ENCODE measurements at places on chromosomes 2 and 18. TPM values are rescaled to one million over a fixed set of nuclear protein-coding genes. Genes with fewer than 3 reads are reported as not detected.

DNA sequence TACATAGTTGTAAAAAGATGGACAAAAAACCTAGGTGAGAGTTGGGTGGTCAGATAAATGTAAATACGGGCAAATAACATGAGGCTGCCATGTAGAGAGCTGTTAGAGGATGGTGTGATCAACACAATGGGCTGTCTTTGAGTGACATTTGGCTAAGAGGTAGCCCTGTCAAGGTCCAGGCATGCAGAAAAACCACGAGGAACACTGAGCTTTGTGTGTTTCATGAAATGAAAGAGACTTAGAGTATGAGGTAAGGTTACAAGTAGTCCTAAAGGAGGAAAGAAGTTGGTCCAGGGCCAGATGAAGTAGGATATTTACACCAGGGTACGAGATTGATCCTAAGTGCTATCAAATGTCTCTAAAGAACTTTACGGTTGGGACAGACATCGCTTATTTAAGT, 160.9 kb downstream of the RDH14 start:
- no peak for DNase-seq
- no peaks in the 10 kb centered on the region for H3K27me3 ChIP-seq
- H3K4me1 ChIP-seq, result no peaks in the 10 kb centered on the region
- H3K36me3 ChIP-seq, result no peaks in the 10 kb centered on the region

- H3K27ac ChIP-seq, result no peak overlapping the region
- no peak overlapping the region for H3K4me3 ChIP-seq
- H3K27me3 ChIP-seq, result peaks cover 19% of the 10 kb centered on the region
- no peak for DNase-seq
- H3K4me1 ChIP-seq, result peaks cover 19% of the 10 kb centered on the region
- no peaks in the 10 kb centered on the region for H3K36me3 ChIP-seq
Observed at GRCh38 chr2:176149481-176149938, 1.8 kb upstream of the HOXD4 start.

DNA sequence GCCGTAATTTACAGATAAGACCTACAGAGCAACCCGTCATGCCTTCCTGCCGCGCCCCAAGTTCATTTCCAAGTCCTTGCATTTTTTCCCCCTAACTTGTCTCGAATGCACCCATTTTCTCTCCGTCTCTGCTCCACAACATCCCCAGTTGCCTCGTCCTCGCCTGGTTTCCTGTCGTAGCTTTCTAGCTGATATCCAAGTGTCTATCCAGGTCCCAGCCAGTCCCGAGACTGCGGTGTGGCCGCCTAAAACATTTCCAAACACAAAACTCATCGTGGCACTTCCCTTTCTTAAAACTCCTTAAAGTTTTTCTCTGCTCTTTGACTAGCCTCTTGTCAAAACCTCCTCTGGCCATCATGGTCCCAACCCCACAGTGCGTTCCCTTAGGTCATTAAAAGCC, 1.2 kb upstream of the BARD1 start:
- no peaks in the 10 kb centered on the region for H3K36me3 ChIP-seq
- peak; percentile 9 for DNase-seq
- H3K27me3 ChIP-seq, result no peaks in the 10 kb centered on the region
- H3K27ac ChIP-seq, result peak overlapping the region; percentile 95
- H3K4me1 ChIP-seq, result peaks cover 13% of the 10 kb centered on the region

- H3K27ac ChIP-seq, result no peak overlapping the region
- H3K36me3 ChIP-seq, result no peaks in the 10 kb centered on the region
- DNase-seq, result no peak
- no peaks in the 10 kb centered on the region for H3K4me1 ChIP-seq
- H3K4me3 ChIP-seq, result no peak overlapping the region
Observed at GRCh38 chr18:55390898-55391297, 197.1 kb downstream of the TCF4 start.

DNA sequence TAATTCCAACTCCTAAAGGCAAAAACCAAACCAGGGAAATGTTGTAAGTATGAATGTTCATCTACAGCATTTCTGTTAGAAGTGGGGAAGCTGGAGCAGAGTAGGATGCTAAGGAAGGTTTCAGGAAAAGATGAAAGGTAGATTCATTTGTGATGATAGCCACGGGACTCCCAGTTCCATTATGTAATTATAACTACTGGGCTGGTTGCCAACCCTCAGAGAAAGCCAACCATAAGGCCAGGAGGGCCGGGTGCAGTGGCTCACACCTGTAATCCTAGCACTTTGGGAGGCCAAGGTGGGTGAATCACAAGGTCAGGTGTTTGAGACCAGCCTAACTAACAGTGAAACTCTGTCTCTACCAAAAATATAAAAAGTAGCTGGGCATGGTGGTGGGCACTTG, 288.9 kb upstream of the ETAA1 start:
- no peak overlapping the region for H3K27ac ChIP-seq
- no peak overlapping the region for H3K4me3 ChIP-seq
- no peaks in the 10 kb centered on the region for H3K36me3 ChIP-seq
- no peaks in the 10 kb centered on the region for H3K27me3 ChIP-seq
- H3K4me1 ChIP-seq, result no peaks in the 10 kb centered on the region
- no peak for DNase-seq

- no peak for DNase-seq
- H3K4me3 ChIP-seq, result no peak overlapping the region
- H3K27me3 ChIP-seq, result peaks cover 30% of the 10 kb centered on the region
- no peaks in the 10 kb centered on the region for H3K36me3 ChIP-seq
Observed at GRCh38 chr2:105140240-105140568, 101.3 kb upstream of the GPR45 start.

GRCh38 chr18:38074298-38074876, 508.8 kb upstream of the CELF4 start:
- no peaks in the 10 kb centered on the region for H3K27me3 ChIP-seq
- H3K27ac ChIP-seq, result no peak overlapping the region
- H3K4me3 ChIP-seq, result no peak overlapping the region
- no peaks in the 10 kb centered on the region for H3K4me1 ChIP-seq
- H3K36me3 ChIP-seq, result no peaks in the 10 kb centered on the region

DNA sequence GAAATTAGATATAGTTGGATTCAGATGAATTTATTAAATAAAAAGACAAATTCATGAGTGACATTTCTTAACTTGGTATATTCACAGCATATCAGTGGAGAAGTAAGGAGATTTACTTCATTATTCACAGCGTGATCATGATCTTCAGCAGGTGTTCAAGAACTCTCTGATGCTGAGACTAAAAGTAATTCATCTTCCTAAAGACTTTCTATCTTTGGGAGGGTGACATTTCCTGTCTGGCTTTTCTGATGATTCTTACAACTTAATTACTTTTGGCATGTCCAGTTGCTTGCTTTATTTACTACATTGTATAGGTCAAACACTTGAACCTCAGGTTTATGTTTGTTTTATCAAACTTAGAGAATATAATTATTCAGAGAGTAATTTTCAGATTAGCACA, 224.6 kb downstream of the PLCL1 start:
- H3K27ac ChIP-seq, result no peak overlapping the region
- H3K27me3 ChIP-seq, result no peaks in the 10 kb centered on the region
- no peaks in the 10 kb centered on the region for H3K4me1 ChIP-seq
- no peak for DNase-seq
- no peak overlapping the region for H3K4me3 ChIP-seq

- DNase-seq, result no peak
- H3K4me3 ChIP-seq, result no peak overlapping the region
- H3K4me1 ChIP-seq, result peaks cover 10% of the 10 kb centered on the region
- no peaks in the 10 kb centered on the region for H3K36me3 ChIP-seq
Observed at GRCh38 chr2:172430678-172431077, 3.3 kb downstream of the ITGA6 start.

GRCh38 chr2:217326238-217327022, 466.6 kb upstream of the TNP1 start:
- no peak for DNase-seq
- H3K36me3 ChIP-seq, result no peaks in the 10 kb centered on the region

- H3K36me3 ChIP-seq, result no peaks in the 10 kb centered on the region
- no peaks in the 10 kb centered on the region for H3K27me3 ChIP-seq
- no peak overlapping the region for H3K4me3 ChIP-seq
Observed at GRCh38 chr2:157376041-157376440, 50.4 kb upstream of the ERMN start.

DNA sequence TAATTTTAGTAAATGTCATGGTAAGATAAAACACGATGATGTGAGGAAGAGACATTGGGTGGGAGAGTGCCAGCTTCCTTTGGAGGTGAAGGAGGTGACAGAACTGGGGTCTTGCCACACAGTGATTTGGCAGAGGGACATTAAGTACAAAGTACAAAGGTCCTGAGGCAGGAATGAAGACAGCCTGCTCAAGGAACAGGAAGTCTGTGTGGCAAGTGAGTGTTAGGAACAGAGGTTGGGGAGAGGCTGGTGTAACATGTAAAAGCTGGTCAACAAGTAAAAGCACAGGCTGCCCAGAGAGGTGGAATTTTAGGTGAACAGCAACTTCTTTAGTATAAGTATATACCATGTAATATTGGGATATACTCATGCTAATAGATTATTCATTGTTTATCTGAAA, 73.1 kb downstream of the INPP5D start:
- H3K27ac ChIP-seq, result no peak overlapping the region
- H3K4me1 ChIP-seq, result no peaks in the 10 kb centered on the region
- no peak overlapping the region for H3K4me3 ChIP-seq
- H3K36me3 ChIP-seq, result no peaks in the 10 kb centered on the region

- no peaks in the 10 kb centered on the region for H3K4me1 ChIP-seq
- no peak for DNase-seq
- no peaks in the 10 kb centered on the region for H3K36me3 ChIP-seq
- H3K4me3 ChIP-seq, result no peak overlapping the region
- no peaks in the 10 kb centered on the region for H3K27me3 ChIP-seq
Observed at GRCh38 chr2:208373460-208374089, 33.0 kb upstream of the PTH2R start.

DNA sequence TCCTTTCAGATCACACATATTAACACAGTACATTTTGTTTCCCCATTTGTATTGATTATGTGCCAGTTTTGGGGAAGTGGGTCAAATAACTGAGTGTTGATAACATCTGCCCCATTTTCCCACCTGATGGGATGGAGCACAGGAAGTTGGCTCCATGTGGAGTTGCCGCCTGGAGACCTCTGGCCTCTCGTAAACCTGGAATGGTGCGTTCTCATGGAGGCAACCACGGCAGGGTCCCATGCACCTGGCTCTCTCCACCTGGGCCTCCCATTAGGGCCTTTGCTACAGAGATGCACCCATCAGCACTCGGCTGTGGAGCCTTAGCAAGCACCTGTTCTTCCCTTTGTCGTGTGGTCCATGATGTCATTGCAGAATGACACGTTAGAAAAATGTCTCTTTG, 130.6 kb downstream of the MBP start:
- H3K27me3 ChIP-seq, result no peaks in the 10 kb centered on the region
- H3K27ac ChIP-seq, result no peak overlapping the region
- no peaks in the 10 kb centered on the region for H3K4me1 ChIP-seq
- no peak for DNase-seq
- H3K4me3 ChIP-seq, result no peak overlapping the region

DNA sequence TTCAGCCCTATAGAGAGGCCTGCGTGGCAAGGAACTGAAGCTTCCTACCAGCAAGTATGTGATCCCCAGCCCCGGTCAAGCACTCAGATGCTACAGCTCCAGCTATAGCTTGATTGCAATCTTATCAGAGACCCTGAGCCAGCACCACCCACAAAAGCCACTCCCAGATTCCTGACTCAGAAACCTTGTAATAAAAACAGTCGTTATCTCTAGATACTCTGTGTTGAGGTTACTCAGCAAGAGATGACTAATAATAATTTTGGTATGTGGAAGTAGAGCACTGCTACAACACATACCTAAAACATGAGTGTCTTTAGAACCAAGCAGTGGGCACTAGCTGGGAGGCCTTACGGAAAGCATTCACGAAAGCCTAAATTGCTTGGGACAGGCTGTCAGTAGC, 216.9 kb downstream of the UXS1 start:
- H3K27ac ChIP-seq, result no peak overlapping the region
- no peaks in the 10 kb centered on the region for H3K36me3 ChIP-seq
- no peak for DNase-seq
- no peak overlapping the region for H3K4me3 ChIP-seq
- no peaks in the 10 kb centered on the region for H3K4me1 ChIP-seq
- H3K27me3 ChIP-seq, result no peaks in the 10 kb centered on the region

GRCh38 chr18:61797696-61798590, 94.9 kb downstream of the RNF152 start:
- no peak overlapping the region for H3K27ac ChIP-seq
- no peak overlapping the region for H3K4me3 ChIP-seq
- DNase-seq, result no peak
- H3K36me3 ChIP-seq, result no peaks in the 10 kb centered on the region
- no peaks in the 10 kb centered on the region for H3K27me3 ChIP-seq
- H3K4me1 ChIP-seq, result no peaks in the 10 kb centered on the region

GRCh38 chr2:19312949-19313348, 45.5 kb downstream of the OSR1 start:
- no peak overlapping the region for H3K4me3 ChIP-seq
- DNase-seq, result no peak
- no peak overlapping the region for H3K27ac ChIP-seq
- H3K4me1 ChIP-seq, result no peaks in the 10 kb centered on the region
- H3K27me3 ChIP-seq, result no peaks in the 10 kb centered on the region

- H3K36me3 ChIP-seq, result no peaks in the 10 kb centered on the region
- no peak for DNase-seq
- H3K27me3 ChIP-seq, result no peaks in the 10 kb centered on the region
- H3K4me3 ChIP-seq, result no peak overlapping the region
- no peak overlapping the region for H3K27ac ChIP-seq
Observed at GRCh38 chr2:147818741-147819140, 26.1 kb upstream of the ACVR2A start.

- H3K36me3 ChIP-seq, result no peaks in the 10 kb centered on the region
- DNase-seq, result no peak
Observed at GRCh38 chr2:4965556-4966320, 726.4 kb upstream of the SOX11 start.

GRCh38 chr2:180359522-180360282, 352.6 kb upstream of the CWC22 start:
- DNase-seq, result peak; percentile 47
- no peak overlapping the region for H3K4me3 ChIP-seq

DNA sequence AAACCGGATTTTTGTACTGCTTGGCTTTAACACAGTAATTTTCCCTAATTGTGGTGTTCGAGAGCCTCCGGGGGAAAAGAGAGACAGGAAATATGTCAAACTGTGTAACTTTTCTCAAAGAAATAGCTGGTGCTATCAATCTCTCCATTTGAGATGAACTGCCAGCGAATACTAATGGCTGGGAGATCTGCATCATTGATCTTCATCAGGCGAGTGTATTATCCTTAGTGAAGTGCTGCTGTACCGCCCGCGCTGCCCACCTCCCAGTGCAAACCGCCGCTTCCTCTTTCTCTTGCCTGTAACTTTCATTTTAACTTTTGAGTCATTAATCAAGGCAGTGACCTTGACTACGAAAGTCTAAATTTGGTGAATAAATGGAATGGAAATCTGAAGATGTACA, 246.1 kb upstream of the ST6GAL2 start:
- no peak overlapping the region for H3K27ac ChIP-seq
- no peaks in the 10 kb centered on the region for H3K27me3 ChIP-seq
- no peak for DNase-seq
- H3K4me1 ChIP-seq, result no peaks in the 10 kb centered on the region

Gene RPRM
- total RNA-seq, result not detected

Gene PLB1
- 0.64 TPM for total RNA-seq

Gene DES
- total RNA-seq, result 1,148 TPM

Gene MFSD6
- total RNA-seq, result 76.3 TPM

Gene SEPTIN10
- total RNA-seq, result 151 TPM

Gene TMEM182
- 3.7 TPM for total RNA-seq

Gene MFF
- 107 TPM for total RNA-seq

Gene ICA1L
- 6.2 TPM for total RNA-seq

Gene SPIRE1
- 6.0 TPM for total RNA-seq
